B cell (primary cell): ENCODE measurements at places on chromosomes 12 and 14. TPM values are rescaled to one million over a fixed set of nuclear protein-coding genes. Genes with fewer than 3 reads are reported as not detected.

The KLRD1 gene
- 0.32 and 0.92 TPM in 2 replicates for total RNA-seq

The TOMM20L gene
- total RNA-seq, result 0.70 and 1.3 TPM in 2 replicates

The C12orf60 gene
- 1.2 and 1.4 TPM in 2 replicates for total RNA-seq

The LALBA gene
- total RNA-seq, result not detected in 2 replicates

The EDDM3A gene
- not detected in 2 replicates for total RNA-seq

The FBLN5 gene
- total RNA-seq, result 0.12 and 0.37 TPM in 2 replicates

The DNAI7 gene
- total RNA-seq, result 0.39 and 0.62 TPM in 2 replicates

The PLEK2 gene
- total RNA-seq, result not detected in 2 replicates

The TAS2R50 gene
- total RNA-seq, result 1.9 and 2.0 TPM in 2 replicates

The PLD4 gene
- total RNA-seq, result 49.9 and 51.0 TPM in 2 replicates

The KERA gene
- total RNA-seq, result not detected in 2 replicates

The SCNN1A gene
- total RNA-seq, result 0.20 TPM in 1 of 2 replicates, not detected in the other

The ESYT1 gene
- 151 and 154 TPM in 2 replicates for total RNA-seq

The ADGRD1 gene
- 0.63 and 1.1 TPM in 2 replicates for total RNA-seq

The SLC10A1 gene
- not detected in 2 replicates for total RNA-seq

The CSRP2 gene
- 0.44 TPM in 1 of 2 replicates, not detected in the other for total RNA-seq

DNA sequence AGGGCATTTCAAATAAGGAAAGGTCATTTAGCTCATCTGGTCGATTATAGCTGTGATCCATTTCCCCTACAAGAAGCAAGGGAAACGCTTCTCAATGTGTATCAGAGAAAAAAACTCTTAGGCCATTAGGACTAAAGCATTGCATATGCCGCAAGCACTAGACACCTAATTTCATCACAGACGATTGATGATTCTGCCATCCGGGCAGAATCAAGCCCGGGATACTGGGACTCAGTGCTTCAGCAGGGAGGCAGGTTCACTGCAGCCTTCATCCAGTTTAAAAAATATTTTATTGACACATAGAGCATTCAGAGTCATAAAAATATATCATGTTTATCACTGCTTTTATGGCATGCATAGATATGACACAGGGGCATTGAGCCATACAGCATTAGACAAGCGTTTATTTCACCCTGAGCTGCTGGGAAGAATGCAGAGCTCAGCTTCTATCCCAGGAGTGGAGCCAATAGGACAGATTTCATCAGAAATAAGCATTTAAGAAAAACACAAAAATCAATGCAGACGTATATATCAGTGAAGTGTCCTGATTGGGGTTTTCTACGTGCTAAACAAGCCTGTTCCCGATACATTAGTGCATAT is 806.9 kb downstream of the GALC start:
- DNase-seq, result no peak

- no peak for DNase-seq
Measured at GRCh38 chr12:88052686-88053085, 23.5 kb upstream of the C12orf50 start.

GRCh38 chr12:82757059-82757458 is 70.4 kb downstream of the TMTC2 start:
- no peak for DNase-seq

GRCh38 chr14:89504602-89505313 is 87.7 kb upstream of the FOXN3 start:
- DNase-seq, result peak; percentile 30

DNA sequence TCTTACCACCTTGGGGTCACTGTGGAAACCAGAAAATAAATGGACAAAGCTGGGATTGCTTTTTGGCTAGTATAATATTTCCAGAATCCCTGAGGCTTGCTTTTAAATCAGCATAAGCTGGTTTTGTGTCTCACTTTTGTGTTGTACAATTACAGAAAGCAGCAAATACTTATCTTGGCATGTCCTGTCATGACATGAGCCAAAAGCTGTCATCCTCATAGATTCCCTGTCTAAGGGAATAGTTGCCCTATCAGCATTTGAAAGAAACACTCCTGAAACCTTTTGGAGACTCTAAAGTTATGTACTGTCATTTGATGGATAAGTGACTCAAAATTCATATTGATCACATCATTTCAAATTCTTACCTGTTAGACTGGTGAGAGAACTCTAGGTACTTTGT is 987.2 kb downstream of the NRXN3 start:
- DNase-seq, result no peak

GRCh38 chr12:56224954-56225353 is 812 bp downstream of the NABP2 start:
- no peak for DNase-seq

DNA sequence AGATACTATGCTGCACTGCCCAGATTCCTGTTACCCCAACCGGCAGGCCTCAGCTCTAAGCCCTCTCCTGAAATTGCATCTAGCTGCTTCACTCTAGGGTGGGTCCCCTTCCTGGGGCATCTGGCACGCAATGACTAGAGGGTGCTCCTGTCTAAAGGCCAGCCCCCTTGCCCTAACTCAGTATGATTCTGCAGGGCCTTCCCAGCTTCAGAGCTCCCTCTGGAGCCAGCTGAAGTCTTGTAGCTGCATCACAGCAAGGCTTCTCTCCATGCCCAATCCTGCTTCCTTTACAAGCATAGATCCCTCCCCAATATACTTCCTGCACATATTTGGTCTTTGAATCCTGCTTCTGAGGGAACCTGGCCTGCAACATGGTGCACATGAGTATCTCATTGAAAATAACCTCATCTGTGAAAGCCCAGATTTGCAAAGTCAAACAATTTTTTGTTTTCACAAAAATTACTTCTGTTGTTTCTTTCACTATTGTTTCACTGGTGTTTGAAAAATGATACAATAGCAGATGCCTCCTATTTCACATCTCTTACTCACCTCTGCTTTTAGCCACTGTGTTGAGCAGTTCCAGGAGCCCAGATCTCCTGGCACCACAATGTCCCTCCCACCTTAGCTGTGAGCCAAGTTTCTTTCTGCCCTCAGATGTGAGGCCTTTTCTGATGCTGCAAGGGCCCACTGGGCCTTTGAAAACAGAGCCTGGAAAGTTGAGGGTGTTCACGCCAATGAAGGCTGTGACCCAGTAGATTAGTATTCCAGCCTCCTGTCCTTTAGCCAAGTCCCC is 169.5 kb upstream of the EGLN3 start:
- no peak for DNase-seq

- DNase-seq, result no peak
Measured at GRCh38 chr12:5348491-5348890, 83.4 kb upstream of the NTF3 start.

GRCh38 chr12:92403210-92404175 is 257.8 kb upstream of the BTG1 start:
- DNase-seq, result peak; percentile 86

DNA sequence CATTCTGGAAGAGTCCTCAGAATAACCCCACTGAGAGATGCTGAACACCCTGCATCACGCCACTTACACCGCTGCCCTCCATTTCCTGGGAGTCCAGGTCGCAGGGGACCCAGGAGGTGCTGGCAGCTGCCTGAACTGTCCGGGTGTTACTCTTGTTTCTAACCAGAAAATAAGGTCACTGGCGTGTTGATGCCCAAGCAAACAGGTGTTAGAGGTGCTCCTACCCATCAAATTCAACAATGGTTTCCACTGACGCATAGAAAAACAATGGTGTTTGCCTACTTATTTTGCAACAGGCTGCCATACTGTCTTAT is 23.8 kb downstream of the PITPNM2 start:
- no peak for DNase-seq

GRCh38 chr14:54216827-54217226 is 180.0 kb upstream of the CDKN3 start:
- no peak for DNase-seq

DNA sequence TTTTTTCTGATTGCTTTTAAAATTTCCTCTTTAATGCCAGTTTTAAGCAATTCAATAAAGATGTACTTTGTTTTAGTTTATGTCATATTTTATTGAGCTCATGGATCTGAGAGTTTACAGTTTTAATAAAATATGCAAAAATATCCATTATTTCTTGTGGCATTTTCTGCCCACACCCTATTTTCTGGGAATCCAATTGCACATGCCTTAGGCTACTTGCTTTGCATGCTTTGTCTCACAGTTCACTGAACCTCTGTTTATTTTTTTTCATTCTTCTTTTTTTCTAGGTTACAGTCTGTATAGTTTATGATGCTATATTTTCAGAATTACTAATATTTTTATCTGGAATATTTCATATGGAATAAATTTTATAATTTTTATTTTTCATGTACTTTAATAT is 1258.0 kb downstream of the FSCB start:
- DNase-seq, result no peak

DNA sequence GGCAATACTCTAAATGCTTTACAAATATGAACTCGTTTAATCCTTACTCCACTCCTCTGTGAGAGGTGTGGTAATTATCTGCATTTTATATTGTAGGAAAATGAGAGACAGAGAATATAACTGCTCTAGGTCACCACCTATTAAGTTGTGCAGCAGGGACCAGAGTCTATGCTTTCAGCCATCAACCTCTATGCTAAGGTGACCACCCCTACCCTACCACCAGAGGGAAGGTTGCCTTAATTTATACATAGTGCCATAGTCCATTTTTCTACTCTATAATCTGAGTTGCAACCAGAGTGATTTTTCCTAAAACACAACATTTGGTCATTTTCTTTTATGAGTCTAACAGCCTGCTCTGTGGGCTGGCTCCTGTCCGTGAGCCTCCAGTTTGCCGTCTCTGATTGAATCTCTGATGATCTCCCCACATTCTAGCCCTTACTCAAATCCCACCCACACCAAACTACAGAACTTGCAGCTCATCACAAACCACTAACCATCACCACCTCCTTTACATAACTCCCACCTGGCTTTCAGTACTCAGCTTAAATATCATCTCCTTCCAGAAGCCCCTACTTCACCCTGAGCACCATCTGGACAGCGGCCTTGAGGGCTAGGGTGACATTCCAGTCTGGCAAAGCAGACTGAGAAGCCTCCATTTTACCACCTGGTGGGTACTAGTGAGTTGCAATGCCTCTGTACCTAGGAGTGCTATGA is 126.6 kb downstream of the PPM1H start:
- no peak for DNase-seq

DNA sequence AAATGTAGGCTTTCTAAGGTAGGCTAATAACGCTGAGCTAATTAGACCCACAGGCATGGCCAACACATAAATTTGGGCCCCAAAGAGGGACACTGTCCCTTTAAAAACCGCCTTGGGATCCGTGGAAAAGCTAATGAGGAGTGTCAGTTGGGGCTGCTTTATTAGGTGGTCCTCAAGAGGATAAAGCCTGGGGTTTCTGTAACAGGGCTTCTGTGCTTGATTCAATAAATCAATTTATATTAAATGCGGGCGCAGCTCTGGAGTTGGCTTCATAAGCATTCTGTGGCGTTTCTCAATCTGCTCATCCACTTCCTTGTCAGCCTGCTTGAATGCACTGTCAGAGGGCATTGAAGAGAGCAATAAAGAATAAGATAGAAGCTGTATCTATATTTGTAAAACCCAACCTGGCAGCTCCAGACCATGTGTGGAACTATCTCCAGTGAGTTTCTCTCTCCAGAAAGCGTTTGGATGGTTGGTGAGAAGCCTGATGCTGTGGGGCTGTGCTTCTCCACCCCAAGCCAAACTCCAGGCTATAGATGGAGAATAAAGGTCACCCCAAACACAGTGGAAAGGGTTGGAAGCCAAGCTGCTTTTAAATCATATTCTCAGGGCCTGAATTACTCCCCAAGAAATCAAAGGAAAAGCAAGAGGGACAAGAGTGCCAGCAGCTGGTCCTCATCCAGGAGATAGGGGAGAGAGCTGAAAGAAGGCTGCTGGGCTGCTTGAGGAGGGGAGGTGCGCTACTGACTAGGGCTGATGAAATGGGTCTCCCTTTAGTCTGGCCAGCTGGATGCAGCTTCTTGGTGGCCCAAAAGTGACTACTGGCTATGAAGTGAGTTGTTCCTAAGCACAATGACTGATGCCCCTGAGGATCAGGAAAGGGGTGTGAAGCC is 222.0 kb downstream of the PPM1H start:
- no peak for DNase-seq

GRCh38 chr12:77372026-77372425 is 306.7 kb upstream of the E2F7 start:
- DNase-seq, result no peak

- DNase-seq, result no peak
Measured at GRCh38 chr14:91750634-91751198, 18.8 kb upstream of the CATSPERB start.

- DNase-seq, result no peak
Measured at GRCh38 chr12:110766311-110767154, 23.8 kb upstream of the PPP1CC start.

- DNase-seq, result no peak
Measured at GRCh38 chr12:12333407-12334366, 16.4 kb downstream of the MANSC1 start.

GRCh38 chr12:78406828-78407227 is 457.7 kb upstream of the SYT1 start:
- DNase-seq, result no peak

GRCh38 chr14:99001241-99001640 is 270.8 kb downstream of the BCL11B start:
- no peak for DNase-seq

DNA sequence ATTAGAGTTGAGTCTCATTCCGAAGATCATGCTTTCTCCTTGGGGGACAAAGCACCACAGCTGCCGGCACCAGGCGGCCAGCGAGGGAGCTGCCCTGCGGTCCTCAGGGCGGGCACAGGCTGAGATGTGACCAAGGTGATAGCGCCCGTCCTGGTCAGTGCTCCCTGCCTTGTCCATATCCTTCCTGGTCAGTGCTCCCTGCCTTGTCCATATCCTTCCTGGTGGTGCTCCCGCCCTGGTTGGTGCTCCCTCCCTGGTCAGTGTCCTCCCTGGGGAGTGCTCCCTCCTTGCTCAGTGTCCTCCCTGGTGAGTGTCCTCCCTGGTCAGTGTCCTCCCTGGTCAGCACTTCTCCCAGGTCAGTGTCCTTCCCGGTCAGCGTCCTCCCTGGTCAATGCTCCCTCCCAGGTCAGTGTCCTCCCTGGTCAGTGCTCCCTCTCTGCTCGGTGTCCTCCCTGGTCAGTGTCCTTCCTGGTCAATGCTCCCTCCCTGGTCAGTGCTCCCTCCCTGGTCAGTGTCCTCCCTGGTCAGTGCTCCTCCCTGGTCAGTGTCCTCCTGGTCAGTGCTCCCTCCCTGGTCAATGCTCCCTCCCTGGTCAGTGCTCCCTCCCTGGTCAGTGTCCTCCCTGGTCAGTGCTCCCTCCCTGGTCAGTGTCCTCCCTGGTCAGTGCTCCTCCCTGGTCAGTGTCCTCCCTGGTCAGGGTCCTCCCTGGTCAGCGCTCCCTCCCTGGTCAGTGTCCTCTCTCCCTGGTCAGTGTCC is 92.2 kb downstream of the ADGRD1 start:
- DNase-seq, result no peak

DNA sequence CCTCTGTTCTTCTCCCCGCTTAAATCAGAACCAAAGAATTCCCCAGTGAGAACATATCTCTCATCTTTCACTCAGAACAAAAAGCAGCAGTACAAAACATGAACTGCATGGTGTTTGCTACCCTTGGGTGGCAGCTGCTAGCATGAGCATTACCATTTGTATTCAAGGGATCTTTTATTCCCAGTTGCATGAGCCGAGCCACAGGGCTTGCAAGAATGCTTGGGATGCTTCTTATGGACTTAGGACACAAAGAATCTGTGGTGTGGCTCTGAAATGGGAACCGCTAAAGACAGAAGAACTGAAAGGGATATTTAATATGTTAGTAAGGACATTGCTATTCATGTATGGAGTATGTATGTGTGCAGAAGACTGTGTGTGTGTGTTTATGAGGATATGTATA is 190.6 kb downstream of the TMX1 start:
- DNase-seq, result no peak
